Left lobe of liver (tissue), 2 donors: ENCODE measurements at places on chromosomes 7 and 10. TPM values are rescaled to one million over a fixed set of nuclear protein-coding genes. Genes with fewer than 3 reads are reported as not detected.

LIPJ gene
- 0.08 TPM for total RNA-seq

TMEM196 gene
- total RNA-seq: not detected

STRIP2 gene
- 0.96 TPM for total RNA-seq

RRP12 gene
- 7.0 TPM for total RNA-seq

GJD4 gene
- not detected for total RNA-seq

FOXK1 gene
- 8.4 TPM for total RNA-seq

MYOF gene
- total RNA-seq: 3.2 TPM

ADCYAP1R1 gene
- total RNA-seq: 0.65 TPM

ADAMTS14 gene
- total RNA-seq: 0.15 TPM

SH2D4B gene
- not detected for total RNA-seq

CPA2 gene
- total RNA-seq: 1.9 TPM

SEMA3E gene
- total RNA-seq: 0.45 TPM

TUBAL3 gene
- total RNA-seq: not detected

OPN1SW gene
- not detected for total RNA-seq

NPSR1 gene
- not detected for total RNA-seq

CPXM2 gene
- total RNA-seq: 0.45 TPM

METTL27 gene
- total RNA-seq: 0.96 TPM

DNA sequence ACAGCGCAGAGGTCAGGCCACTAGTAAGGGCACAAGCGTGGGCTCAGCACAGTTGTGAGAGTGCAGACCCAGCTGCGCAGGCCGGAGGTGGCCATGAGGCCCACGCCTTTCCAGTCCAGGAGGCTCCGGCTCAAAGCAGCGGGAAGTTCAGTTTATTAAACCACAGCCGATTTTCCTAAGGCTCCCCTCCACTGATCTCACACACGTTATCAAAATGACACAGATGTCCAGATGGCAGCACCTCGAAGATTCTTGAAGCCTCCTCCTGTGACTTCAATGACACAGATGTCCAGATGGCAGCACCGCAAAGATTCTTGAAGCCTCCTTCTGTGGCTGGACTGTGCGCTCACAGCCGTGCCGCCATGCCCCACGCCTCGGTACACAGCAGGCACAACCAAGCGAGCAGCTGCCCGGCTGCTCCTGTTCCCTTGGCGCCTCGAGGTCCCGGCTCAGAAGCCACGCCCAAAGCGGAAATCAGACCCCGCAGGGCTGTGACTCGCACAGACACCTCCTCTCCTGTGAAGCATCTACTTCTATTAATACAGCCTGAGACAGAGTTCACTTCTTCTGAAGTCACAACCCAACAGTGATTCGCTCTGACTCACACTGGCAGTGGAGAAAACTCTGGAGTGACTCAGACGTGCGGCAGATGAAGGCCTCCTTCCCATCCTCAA, 122.7 kb downstream of the MAD1L1 start:
- no peak for DNase-seq

GRCh38 chr7:7231865-7232264, 49.5 kb downstream of the C1GALT1 start:
- no peak for DNase-seq

GRCh38 chr7:5360451-5360850, 63.2 kb downstream of the TNRC18 start:
- DNase-seq: no peak

DNA sequence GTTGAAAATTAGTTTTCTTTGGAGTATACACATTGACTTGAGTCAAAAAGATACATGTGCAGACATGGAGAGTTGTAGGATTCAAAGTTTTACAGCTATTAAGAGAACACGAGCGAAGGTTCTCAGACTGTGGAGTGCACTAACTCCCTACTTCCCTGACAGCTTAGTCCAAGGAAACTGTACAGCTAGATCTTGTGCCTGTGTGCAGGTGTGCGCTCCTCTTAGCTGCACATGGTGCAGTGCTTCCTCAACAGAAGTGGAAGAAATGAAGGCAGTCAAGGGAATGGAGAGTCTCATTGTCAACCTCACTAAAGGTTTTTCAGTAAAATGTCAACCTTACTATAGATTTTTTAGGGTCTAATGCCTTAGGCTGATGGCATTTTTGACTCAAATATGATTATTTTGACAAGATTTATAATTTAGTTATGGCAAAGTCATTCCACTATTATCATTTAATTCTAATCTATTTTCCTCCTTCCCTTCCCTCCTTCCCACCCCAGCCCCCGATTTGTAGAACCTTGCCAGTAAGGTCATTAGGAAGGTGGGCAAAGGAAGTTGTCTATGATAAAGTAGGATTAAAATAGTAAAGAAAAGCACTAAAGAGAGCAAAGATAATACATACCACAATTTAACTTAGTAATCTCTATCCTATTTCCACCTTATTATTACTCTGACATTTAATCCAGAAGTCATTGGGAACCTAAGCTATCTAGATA, 13.6 kb downstream of the PDK4 start:
- DNase-seq: no peak

GRCh38 chr10:129334266-129334665, 132.8 kb upstream of the MGMT start:
- no peak for DNase-seq

DNA sequence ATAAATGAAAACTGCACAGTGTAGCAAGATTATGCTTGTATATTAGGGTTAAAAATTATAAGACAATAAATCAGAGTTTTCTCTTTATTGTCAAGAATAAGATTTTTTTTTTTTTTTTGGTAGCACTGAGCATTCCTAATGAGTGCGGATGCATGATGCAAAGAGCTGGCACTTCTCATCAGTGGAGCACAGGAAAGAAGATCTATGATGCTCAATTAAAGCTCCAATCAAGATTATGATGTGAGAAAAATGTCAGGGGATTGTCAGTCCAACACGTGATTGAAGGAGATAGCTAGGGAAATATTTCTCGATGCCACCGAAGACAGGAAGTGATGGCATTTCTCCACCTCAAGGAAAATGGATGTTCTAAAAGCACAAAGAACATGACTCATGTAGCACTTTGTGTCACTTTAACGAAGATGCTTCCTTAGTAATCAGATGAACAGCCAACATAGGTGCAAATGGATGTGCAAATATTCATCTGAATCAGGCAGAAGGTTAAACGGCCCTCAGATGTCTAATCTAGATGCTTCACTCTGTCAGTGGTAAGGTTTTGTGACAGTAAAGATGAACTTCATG, 240.9 kb downstream of the THSD7A start:
- DNase-seq: no peak

- DNase-seq: no peak
Measured at GRCh38 chr10:18767981-18768380, 108.8 kb downstream of the ARL5B start.

- no peak for DNase-seq
Measured at GRCh38 chr10:73875139-73875475, 752 bp upstream of the CAMK2G start.

- no peak for DNase-seq
Measured at GRCh38 chr7:102875700-102876295, 37.0 kb upstream of the LRRC17 start.

DNA sequence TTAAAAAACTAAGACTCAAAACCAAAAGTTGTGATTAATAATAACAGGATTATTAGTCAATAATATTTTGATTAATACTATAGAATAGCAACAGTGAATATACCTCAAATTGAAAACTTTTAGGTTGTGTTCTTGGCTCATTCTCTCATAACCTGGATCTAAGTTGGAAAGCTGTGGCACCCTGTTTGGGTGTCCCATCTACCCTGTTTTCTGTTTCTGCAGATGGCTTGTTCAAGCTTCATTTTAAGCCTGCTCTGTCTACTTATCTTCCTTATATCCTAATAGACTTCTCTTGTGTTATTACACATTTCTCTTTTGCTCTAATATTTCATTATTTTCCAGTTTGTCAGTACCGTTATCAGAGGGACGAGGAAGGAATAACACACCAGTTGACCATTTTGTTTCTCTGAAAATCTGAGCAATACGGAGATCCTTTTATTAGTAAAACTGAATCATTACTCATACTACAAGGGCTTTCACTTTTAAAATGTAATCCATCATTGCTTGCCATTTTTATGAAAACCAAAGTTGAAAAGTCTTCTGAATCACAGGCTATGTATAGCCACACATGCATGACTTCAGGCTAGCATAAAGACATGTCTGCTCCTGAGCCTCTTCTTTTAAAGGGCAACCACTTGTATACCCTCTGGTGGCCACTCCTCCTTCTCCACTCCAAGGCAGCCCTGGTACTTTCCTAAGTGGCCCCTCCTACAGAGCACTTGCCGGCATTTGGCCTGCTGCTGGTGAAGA, 22.3 kb downstream of the COX15 start:
- no peak for DNase-seq

DNA sequence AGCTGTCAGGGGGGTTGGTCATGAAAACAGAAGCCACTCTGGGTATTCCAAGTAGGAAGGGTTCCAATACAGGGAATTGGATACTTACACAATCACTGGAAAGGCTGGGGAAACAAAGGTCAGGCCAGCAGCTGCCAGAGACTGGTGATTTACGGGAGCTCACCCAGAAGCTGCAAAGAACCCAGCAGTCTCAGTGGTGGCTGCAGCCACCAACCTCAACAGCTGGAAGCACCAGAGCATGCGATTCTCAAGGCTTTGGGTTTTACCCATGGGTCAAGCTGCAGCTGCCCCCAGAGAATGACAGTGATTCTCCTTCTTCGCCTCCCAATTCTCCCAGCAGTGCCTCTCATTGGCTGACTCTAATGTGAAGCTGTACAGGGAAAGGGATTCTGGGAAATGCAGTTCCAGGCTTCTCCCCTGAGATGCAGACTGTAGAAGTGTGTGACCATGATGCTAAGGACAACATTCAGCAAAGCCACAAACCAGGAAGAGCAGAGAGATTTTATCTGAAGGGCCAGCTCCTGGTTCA, 107.2 kb upstream of the TCF7L2 start:
- DNase-seq: peak; percentile 84

- no peak for DNase-seq
Measured at GRCh38 chr7:141590666-141591065, 39.5 kb downstream of the AGK start.

- no peak for DNase-seq
Measured at GRCh38 chr10:35413985-35414861, 77.9 kb downstream of the CCNY start.

GRCh38 chr7:67401492-67401891, 404.9 kb downstream of the TYW1 start:
- no peak for DNase-seq

- no peak for DNase-seq
Measured at GRCh38 chr7:107837145-107837512, 34.1 kb upstream of the SLC26A3 start.

DNA sequence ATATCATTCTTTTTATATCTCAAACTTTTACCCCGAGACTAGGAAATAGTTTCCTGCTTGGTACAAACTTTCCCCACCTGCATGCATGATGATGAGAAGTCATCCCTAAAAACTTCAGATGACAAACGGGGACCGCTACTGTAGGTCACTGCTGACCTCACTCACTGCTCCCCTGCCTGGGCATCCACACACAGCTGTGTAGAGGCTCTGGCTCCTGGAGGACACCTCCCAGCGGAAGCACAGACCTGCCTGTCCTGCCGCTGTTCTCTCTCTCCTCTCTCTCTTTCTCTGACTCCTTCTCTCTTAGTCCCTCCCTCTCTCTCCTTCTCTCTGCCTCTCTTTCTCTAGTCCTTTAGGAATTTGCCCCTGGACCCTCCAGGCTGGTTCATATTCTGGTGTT, 202.9 kb upstream of the PITRM1 start:
- no peak for DNase-seq

GRCh38 chr10:99631496-99631895, 11.3 kb upstream of the SLC25A28 start:
- no peak for DNase-seq

- DNase-seq: no peak
Measured at GRCh38 chr7:98137134-98137825, 30.6 kb downstream of the LMTK2 start.

DNA sequence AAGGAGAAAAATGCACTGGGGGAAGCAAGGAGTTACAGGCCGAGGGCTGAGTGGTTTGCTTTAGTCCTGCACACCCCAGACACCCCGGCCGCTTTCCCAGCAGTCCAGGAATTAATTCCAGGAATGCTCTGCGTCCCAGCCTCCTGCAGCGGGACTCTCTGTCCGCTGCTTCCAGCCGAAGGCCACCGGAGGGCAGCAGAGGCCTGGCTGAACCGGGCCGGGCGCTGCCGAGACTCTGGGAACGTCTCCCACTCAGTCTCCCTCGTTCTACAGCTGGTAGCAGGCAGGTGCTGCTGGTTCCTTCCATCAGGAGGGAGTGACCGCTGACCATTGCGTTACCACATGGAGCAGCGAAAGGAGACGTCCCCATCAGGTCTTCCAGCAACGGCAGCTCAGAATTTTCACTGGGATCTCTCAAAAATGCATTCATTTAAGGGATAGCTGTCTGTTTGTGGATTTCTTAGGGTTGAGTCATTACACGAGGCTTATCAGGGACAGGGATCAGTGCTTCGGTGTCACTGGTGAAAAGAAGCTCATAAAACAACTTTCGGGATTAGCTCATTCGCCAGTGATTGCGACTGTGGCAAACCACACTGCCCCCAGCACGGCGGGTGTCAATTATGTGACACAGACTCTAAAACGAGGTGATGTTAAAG, 24.9 kb upstream of the PITRM1 start:
- peak; percentile 72 for DNase-seq

DNA sequence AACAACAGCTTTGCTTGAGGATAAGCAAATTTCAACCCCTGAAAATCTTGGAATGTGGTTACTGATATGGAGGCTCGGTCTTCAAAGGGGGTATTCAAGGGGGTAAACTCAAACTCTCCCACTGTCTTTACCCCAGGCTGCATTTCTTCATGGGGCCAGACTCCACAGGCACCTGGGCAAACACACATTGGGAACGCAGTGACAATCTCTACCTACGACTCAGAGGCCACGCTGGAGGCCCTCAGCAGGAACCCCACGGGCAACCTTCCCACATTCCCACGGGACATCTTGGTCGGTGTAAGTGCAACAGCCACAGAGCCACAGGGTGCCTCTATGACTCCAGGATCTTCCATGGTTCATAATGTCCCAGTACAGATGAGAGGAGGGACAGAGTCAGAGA, 2.2 kb upstream of the INSIG1 start:
- DNase-seq: no peak

- no peak for DNase-seq
Measured at GRCh38 chr10:125060482-125060825, 99.9 kb downstream of the CTBP2 start.

GRCh38 chr10:50855015-50855414, 30.4 kb downstream of the A1CF start:
- no peak for DNase-seq

DNA sequence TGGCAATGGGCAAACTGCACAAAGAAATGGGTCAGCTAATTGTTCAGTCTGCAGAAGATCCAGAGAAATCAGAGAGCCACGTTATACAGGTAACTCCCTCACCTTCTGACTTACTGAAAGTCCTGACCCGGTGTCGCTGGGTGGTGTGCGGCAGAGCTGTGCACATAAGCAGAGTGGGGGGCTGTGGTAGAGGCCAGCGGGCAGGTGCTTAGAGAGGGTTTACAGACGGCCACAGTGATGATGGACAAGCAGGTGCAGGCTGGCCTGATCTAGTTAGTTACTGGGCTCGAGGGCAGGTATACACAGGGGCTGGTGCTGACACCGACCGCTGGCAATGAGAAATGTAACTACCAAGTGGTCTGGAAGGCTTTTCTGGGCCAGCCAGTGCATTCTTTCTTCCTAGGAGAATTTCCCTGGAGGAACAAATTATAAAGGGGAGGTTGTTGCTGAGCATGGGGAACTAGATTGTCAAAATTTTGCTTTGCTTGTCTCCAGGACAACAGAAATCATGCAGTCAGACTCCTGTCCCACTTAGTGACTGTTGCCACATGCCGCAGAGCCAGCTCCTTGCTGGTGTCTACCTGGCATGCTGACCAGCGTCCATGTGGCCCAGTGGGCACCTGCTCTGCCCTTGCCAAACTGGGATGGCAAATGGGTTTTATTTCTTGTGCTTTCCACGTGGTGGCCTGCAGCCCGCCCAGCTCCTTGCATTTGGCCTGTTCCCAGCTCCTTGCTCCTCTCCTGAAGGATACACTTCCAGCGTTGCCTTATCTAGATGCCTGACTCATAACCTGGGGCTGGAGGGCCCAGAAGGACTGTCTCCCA, 28.8 kb downstream of the DENND10 start:
- DNase-seq: no peak
